CD8-positive, alpha-beta T cell (primary cell): ENCODE measurements at places on chromosomes 7 and 10. TPM values are rescaled to one million over a fixed set of nuclear protein-coding genes. Genes with fewer than 3 reads are reported as not detected.

MYH16 gene
- not detected for total RNA-seq

PKD2L1 gene
- total RNA-seq, result not detected

DNA sequence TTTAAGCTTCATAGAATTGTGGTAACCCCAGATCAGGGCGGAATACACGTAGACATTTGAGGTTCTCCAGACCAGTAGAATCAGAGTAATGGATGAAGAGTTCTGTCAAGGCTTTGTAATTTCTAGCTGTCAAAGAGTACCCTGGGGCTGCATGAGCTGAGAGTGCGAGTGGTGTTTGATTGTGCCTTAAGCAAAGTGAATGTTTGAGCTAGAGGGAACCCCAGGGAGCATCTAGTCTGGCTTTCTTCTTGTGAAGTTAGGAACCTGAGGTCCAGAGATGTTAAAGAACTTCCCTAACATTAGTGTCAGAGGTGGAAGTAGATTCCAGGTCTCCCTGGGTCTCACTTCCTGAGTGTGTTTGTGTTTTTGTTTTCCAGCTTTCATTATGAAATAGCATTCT lies 212.3 kb upstream of the FZD1 start:
- DNase-seq, result no peak

ITGA8 gene
- not detected for total RNA-seq

UCN3 gene
- not detected for total RNA-seq

DNAH11 gene
- total RNA-seq, result 0.05 TPM

DNA sequence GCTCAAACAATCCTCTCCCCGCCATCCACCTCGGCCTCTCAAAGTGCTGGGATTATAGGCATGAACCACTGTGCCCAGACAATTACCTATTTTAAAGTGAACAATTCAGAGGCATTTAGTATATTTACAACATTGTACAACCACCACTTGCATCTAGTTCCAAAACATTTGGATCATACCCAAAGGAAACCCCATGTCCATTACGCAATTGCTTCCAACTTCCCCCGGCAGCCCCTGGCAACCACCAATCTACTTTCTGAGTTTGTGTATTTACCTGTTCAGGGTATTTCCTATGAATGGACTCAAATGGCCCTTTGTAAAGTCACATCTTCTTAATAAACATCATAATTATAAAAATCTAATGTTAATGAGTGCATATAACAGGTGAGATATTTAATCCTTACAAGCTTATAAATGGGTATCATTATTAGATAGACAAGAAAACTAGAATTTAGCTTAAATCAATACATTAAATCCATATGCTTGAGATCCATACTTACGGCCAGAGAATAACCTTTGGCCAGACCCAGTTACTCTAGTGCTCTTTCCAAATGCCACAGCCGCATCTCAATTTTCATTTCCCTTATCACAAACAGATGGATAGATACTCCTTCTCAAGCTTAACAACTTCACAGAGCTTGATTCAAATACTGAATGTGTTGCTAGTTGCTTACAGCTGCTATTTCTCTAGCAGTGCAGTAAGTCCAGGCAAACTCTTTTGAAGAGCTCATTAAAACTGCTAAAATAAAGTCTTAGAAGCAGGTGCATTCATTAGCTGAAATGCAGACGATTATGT lies 133.4 kb upstream of the MKLN1 start:
- DNase-seq, result no peak

CDK14 gene
- 0.19 TPM for total RNA-seq

- DNase-seq, result no peak
Measured at GRCh38 chr7:1853431-1853985, 183.4 kb downstream of the ELFN1 start.

- DNase-seq, result no peak
Measured at GRCh38 chr10:79088176-79088575, 19.4 kb downstream of the ZMIZ1 start.

DNA sequence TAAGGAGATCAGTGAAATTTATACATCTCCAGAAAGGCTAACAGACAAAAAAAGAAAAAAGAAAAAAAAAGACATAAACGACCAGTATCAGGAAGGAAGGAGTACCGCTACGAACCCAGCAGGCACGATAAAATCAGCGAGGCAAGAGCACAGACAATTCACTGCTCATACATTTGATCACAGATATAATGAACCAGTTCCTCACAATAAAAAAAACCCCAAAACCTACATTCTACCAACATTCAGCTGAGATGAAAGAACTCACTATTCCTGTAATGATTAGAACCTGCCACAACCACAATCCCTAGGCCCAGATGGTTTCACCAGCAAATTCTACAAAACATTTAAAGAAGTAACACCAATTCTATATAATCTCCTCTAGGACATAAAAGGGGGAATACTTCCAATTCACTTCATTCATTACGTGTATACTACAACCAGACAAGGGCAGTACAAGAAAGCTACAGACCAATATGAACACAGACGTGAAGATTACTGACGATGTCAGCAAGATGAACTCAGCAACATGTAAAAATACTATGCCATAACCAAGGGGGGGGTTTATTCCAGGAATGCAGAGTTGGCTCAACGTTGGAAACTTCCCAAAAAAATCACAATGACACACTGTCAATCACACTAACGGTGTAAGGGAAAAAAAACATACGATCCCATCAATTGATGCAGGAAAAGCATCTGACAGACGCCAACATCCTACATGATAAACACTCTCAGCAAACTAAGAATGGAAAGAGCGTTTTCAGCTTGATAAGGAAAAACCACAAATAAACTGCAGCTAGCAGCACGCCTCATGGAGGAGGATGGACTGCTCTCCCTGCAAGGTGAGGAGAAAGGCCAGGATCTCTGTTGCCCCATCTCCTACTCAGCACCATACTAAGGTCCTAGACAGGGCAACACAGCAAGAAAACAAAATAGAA lies 256.2 kb downstream of the ELFN1 start:
- DNase-seq, result peak; percentile 38

KCNIP2 gene
- total RNA-seq, result 0.87 TPM
